ENCODE measurements at places on chromosomes 13 and 19.

DNA sequence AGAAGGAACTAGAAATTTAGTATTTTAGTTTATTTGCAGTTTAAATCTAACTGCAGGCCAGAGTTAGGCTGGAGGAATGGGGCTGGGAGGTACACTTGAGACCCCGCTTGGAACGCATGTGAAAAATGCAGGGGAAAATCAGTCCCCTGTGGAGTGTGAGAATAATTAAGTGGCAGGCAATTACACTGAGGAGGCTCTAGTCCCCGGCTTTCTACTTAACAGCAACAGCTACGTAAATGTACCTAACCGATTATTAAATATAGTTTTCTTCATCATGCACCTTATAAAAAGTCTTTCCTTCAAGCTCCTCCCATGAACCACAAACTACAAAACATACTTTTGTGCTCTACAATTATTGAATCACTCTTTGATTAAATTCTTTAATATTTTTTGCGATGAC, 804 bp downstream of the ZNF708 start:
- no peak for DNase-seq

DNA sequence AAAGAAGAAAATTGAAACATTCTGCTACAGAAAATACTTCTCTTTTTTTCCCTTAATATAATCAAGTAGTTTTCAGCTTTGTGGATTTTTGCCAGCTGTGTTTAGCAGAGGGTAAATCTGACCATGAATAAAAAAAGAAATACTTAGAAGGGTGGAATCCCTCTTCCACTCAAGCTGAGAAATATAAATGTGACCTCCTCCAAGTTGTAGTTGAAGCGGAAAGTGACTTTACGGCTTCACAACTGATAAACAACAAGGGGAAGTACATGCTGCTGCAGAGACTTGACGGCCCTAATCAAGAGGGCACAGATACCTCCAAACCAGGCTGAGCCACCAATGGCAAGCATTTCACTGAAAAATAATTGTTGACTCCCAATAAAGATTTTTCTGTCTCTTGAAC, 785.0 kb downstream of the SLITRK5 start:
- no peak for DNase-seq

- peak; percentile 20 for DNase-seq
Measured at GRCh38 chr19:46607448-46607841, 6.3 kb downstream of the CALM3 start.

- DNase-seq, result peak; percentile 47
Measured at GRCh38 chr13:32432856-32433255, 4.9 kb upstream of the N4BP2L1 start.

DNA sequence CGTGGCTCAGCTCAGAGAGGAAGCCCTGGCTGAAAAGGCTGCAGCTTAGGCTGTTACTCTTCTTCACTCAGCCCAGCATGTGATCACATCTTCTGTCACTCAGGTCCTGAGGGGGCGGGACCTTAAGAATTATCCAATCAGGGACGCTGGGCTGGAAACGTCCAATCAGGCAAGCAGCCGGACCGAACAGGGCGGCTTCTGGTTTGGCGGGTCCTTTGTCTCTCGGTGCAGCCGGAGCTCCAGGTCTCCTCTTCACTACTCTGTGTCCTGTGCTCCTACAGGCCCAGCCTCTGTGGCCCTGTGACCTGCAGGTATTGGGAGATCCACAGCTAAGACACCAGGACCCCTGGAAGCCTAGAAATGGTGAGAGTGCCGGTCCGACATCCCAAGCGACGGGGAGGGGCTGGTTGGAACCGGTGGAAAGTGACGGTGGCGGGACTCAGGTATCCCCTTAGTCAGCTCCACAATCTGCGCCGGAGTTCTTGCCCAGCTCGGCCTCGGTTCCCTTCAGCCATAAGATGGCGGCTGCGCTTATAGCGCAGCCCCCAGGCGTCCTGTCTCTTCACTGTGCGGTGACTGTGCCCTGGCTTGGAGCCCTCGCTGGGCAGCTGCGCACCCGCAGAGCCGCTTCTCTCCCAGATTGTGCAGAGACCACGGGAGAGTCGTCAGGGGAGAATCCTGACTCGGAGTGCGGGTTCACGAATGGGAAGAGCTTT, at the start of gene ZNF93:
Gene ZNF93, plus strand, starts transcription at position 218 of the 716 bp plus-strand sequence. Its CDS starts 143 bp downstream, at position 361.
- peak; percentile 94 for DNase-seq

DNA sequence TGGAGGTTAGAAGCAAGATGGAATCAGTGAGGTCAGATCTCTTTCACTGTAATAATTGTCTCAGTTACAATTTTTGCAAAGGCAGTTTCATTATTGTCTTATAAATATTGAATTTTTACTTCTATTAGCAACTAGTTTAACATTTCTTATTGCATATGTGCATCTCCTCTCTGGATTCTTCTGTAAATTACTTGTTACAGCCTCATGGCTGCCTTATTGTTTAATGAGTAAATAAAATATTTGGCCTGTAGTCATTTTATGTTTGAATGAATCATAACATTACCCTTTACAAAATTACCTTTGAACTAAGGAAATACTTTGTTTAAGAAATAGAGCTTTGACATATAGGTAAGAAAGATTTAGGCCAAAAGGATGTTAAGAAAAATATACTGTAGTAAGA, 212.4 kb downstream of the SLITRK6 start:
- no peak for DNase-seq

- no peak for DNase-seq
Measured at GRCh38 chr13:97911311-97912138, 42.0 kb upstream of the IPO5 start.

DNA sequence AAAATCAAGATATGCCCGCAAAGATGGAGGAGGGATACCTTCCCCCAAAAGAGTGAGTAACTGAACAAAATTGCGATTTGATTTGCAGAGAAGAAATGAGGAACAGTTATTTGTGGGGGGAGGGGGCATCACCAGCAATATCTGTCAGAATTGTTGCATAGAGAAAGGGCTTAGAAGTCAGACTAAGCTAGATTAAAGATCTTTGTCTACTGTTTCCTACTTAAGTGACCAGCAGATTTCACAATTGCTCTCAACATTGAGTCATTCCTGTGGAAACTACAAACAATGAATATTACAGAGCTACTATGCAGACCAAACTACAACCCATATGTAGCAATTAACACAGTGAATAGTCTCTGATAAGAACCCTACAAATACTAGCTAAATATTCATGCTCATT, 27.4 kb downstream of the FPR3 start:
- no peak for DNase-seq

- DNase-seq, result no peak
Measured at GRCh38 chr19:38908911-38909310, 3.1 kb downstream of the CCER2 start.

GRCh38 chr13:78993792-78994191, 334.8 kb upstream of the OBI1 start:
- DNase-seq, result no peak

GRCh38 chr13:59665732-59666131, 498.0 kb downstream of the DIAPH3 start:
- DNase-seq, result no peak

DNA sequence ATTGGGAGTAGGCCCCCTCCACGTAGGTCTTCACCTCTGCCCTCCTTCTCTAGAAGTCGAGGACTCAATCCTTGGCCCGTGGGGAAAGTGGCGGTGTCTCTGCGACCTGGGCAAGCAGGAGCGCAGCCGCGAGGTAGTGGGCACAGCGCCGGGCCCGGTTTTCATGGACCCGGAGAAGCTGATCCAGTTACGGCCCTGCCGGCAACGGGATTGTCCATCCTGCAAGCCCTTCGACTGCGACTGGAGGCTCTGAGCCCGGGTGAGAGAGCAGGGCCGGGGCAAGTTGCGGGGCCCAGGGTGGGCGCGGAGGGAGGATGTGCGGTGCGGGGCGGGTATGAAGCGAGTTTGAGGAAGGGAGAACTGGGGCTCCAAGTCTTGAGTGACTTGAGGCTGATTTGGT, 2.2 kb downstream of the THSD8 start:
- no peak for DNase-seq

GRCh38 chr19:11020982-11021759, 60.3 kb downstream of the SMARCA4 start:
- no peak for DNase-seq
